DND-41 (cell line): ENCODE measurements at places on chromosomes 7 and 10.
A peak's percentile ranks its signal among the peaks of the same experiment; 100 is the strongest.

DNA sequence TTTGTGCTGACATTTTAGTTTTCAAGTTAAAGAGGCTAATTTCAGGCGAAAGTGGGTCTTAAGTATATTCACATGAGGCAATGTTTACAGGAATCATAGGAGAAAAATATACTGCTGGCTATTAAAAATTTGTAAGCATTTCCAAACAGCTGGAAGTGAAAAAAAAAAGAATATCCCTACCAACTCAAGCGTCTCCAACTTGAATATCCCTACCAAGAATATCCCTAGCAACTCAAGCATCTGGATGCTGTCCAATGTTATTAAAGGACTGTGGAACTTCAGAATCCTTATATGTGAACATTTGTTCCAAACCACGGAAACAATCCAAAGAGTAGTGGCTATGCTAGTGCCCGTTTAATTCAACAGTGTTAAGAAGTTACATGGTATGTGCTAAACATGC lies 1303.0 kb downstream of the GATA3 start:
- no peaks in the 10 kb centered on the region for H3K27me3 ChIP-seq
- no peaks in the 10 kb centered on the region for H3K36me3 ChIP-seq
- DNase-seq, result no peak
- no peak overlapping the region for H3K4me3 ChIP-seq

DNA sequence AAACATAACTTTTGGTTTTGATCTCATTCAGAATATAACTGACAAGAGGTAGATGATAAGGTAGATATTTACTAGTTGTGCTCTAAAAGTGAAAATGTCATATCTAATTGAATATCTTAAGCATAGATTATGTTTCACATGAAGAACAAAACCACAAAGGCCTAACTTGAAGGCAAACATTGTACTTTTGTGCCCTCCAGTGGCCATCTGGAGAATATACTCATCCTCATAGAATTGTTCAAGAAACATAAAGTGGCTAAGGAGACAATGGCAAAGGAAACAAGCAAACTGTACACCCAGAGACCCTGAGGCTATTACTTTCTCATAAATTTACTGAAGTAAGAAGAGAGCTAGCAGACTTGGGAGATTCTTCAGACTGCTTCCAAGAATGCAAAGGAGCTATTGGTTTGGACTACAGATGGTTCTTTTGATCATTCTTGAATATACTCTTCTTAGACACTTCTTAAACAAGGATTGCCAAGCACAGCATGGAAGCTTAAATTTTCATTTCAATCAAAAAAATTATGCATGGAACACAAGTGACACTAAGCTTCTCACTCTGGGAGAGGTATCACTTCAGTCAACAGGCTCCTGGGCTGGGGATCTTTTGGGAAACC lies 98.2 kb upstream of the DKK1 start:
- H3K27ac ChIP-seq, result no peak overlapping the region; the same call in 1 of the 2 replicates
- no peak overlapping the region for H3K4me3 ChIP-seq
- H3K36me3 ChIP-seq, result no peaks in the 10 kb centered on the region
- DNase-seq, result peak; percentile 59
- H3K27me3 ChIP-seq, result no peaks in the 10 kb centered on the region

- H3K27ac ChIP-seq, result no peak overlapping the region
- DNase-seq, result no peak
- no peaks in the 10 kb centered on the region for H3K4me1 ChIP-seq
- H3K36me3 ChIP-seq, result no peaks in the 10 kb centered on the region
- H3K4me3 ChIP-seq, result no peak overlapping the region
- peaks cover 5% of the 10 kb centered on the region for H3K27me3 ChIP-seq
Measured at GRCh38 chr10:97828721-97829120, 20.9 kb upstream of the GOLGA7B start.

DNA sequence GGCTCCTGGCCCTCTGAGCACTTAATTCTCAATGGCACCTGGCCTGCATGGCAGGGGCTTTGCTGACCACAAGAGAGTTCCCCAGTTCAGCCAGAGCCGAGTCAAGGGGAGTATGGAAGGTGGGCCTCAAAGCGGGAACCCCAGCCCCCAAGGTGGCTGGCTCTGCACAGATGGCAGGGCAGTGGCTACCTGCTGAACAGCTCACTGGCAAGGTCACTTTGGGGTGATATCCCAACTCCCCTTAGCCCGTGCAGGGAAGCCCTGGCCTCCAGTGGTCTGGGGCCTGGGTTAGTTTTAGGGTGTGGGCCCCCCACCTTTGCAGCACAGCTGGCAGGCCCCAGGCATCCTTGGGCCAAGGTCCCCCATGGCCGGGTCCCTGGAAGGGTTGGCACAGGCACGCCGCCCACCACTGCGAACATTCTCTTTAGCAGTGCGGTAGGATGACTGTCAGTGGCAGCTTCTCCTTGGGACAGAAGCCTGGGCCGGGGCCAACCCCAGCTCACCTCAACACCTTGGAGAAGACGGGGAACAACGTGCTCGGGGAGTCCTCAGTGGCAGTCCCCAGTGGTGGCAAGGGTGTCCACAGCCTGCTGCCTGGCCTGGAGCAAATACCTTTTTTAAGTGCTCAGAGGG lies 36.8 kb downstream of the PPIF start:
- peaks cover 4% of the 10 kb centered on the region; the same call in 1 of the 2 replicates for H3K4me1 ChIP-seq
- peaks cover 2% of the 10 kb centered on the region for H3K27me3 ChIP-seq
- no peak overlapping the region for H3K4me3 ChIP-seq
- no peak overlapping the region for H3K27ac ChIP-seq

DNA sequence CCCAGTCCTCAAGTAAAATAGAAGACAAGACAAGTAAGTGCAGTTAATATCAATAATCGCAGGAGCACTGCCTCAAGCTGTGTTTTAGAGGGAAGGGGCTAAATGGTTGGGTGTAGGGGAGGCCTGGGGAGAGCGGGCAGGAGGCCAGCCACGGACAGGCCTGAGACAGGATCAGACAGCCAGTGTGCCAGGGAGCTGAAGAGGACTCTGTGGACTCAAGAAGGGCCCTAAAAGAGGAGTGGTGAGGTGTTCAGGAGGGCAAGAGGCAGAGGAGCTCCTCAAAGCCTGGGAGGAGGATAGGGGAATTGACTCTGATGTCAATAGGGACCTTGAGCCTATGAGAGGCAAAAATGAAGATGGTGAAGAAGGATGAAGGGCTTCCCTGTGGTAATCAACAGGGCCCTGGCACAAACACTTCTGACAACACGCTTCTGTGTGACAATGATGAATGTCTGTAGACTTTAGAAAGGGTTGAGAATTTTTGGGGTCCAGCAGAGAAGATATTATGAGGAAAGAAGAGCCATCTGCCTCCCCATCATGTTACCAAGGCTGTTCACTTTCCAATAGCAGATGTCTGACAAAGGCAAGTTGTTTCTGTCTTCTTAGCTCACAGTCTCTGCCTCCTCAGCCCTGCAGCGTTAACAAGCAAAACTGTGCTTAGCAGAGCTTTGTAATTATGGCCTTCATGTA lies 2.4 kb upstream of the PTPRE start:
- H3K4me3 ChIP-seq, result no peak overlapping the region
- H3K27me3 ChIP-seq, result no peaks in the 10 kb centered on the region
- no peaks in the 10 kb centered on the region for H3K4me1 ChIP-seq
- no peak for DNase-seq
- no peak overlapping the region for H3K27ac ChIP-seq
